Stomach (tissue), 19 donors: ENCODE measurements at places on chromosomes 12 and 14.

- peaks cover 43% of the 10 kb centered on the region for H3K4me1 ChIP-seq
- peak overlapping the region; percentile 97 for H3K27ac ChIP-seq
- no peaks in the 10 kb centered on the region for H3K27me3 ChIP-seq
- H3K4me3 ChIP-seq = peak overlapping the region; percentile 62
Observed at GRCh38 chr12:8950221-8950527, 729 bp upstream of the M6PR start.

GRCh38 chr12:54197431-54197909, 8.7 kb upstream of the SMUG1 start:
- no peaks in the 10 kb centered on the region for H3K36me3 ChIP-seq
- peaks cover 41% of the 10 kb centered on the region for H3K27me3 ChIP-seq
- H3K4me3 ChIP-seq = no peak overlapping the region
- DNase-seq = no peak
- H3K27ac ChIP-seq = no peak overlapping the region
- no peaks in the 10 kb centered on the region for H3K4me1 ChIP-seq

DNA sequence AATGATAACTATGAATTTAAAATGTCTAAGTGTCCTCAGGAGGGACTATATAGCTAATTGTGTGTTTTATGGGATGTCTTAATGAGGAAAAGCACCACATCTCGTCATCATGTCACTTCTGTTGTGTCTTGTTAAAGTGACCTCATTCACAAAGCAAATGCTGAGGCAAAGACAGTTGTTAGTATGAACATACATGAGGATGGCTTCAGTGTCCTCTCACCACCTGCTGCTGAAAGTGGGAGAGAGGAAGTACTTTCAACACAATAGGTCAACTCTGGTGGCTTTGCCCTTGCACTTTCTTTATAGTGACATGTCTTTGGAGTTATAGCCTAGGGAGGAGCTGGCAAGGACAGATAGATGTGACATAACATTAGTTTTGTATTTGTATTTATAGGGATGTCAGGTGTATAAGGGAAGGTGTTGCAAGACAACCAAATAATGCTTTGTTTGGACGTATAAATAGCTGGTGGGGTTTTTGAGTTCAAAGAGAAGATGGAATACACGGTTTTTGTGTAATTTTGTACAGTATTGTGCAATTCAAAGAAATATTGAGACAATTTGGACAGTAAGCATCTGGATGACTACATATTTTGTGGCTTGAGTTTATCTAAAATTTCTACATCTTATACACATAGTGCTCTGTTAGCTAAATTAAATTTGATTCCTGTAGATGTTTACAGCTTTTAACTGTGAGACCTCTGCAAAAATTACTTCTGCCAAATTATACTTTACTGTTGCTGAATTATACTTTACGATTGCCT, 131.7 kb upstream of the ATP2B1 start:
- no peaks in the 10 kb centered on the region for H3K27me3 ChIP-seq
- no peaks in the 10 kb centered on the region for H3K36me3 ChIP-seq
- H3K27ac ChIP-seq = no peak overlapping the region

GRCh38 chr14:77128414-77128891, 13.1 kb downstream of the ZDHHC22 start:
- DNase-seq = no peak
- H3K27ac ChIP-seq = no peak overlapping the region
- peaks cover 13% of the 10 kb centered on the region for H3K27me3 ChIP-seq
- H3K36me3 ChIP-seq = no peaks in the 10 kb centered on the region
- H3K4me1 ChIP-seq = peaks cover 18% of the 10 kb centered on the region

GRCh38 chr12:5165296-5165970, 121.8 kb downstream of the KCNA5 start:
- no peak overlapping the region for H3K27ac ChIP-seq
- H3K4me3 ChIP-seq = no peak overlapping the region
- no peaks in the 10 kb centered on the region for H3K4me1 ChIP-seq
- no peak for DNase-seq
